ENCODE measurements at places on chromosomes 16 and 17.
A peak's percentile ranks its signal among the peaks of the same experiment; 100 is the strongest.

GRCh38 chr16:12348733-12349704, 372.5 kb downstream of the SNX29 start:
- no peak for DNase-seq

- no peak for DNase-seq
Measured at GRCh38 chr17:48113201-48113676, 5.7 kb downstream of the SNX11 start.

DNA sequence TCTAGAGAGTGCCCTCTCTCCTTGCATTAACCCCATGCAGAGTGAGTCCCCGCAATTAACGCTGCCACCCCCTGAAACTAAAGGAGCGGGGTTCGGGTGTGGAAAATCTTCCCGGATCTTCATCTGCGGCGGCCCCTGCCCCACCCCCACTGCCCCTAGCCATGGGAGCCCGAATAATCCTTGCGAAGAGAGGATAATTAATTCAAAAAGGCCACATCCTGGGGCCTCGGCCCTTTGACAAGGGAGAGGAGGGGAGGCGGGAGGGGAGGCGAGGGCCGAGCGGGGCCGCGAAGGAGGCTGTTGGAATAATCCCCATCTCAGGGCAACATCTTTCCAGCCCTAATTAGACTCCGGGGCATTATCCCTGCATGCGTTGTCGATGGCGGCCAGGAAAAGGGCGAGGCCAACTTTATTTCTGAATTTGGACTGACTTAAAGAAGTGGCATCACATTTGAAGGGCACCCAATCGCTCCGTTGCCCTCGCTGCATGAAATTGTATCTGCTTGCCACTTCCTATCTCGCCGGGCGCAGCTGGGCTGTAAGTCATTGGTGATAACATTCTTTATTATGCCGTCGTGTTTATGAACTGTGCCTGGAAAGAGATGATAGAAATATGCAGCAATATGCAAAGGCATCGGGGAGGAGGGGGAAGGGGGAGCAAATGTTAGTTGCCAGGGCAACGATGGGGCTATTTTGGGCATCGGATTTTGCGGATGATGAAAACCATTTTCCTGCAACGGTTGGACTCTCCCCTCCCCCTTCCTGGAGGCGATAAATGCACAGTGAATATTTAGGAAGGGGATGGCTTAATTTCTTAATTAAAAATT, 387.1 kb upstream of the TNRC6C start:
- no peak for DNase-seq

DNA sequence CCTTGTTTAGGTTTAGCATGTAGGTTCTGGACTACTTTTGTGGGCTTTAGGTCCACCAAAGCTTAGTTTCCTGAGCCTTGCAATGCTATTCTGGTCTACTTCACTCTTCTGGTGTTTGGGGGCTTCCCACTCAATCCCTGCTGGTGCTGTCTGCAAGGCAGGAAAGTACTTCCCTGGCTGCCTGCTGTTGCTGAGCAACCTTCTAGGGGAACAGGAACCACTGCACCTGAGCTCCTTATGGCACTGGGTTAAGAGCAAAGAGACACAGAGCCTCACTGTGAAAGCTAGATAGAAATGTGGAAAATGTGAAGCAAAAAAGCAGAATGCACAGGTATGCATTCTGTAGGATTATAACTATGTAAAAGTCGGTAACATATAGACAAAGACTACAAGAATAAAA, 17.0 kb downstream of the MPO start:
- DNase-seq: no peak

- DNase-seq: no peak
Measured at GRCh38 chr17:9329251-9329921, 246.2 kb downstream of the STX8 start.

DNA sequence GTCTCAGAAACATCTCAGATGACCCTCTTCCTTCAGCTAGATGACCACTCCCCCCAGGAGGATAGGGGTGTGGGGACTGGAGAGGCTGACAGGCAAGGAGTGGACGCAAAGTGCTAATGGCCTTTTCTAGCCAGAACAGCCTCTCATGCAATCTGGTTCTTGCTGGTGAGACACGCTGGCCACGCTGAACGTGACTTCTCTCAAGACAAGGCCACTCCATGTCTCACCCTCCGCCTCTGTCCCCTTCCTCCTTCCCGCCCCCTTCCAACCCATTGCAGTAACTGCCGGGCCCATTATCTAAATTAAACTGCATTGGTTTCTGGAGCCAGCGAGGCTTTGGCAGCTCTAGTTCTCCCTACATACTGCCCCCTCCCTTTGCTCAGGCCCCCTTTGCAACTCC, 9.5 kb downstream of the CACNA1G start:
- no peak for DNase-seq

- no peak for DNase-seq
Measured at GRCh38 chr16:62067981-62068380, 31.7 kb upstream of the CDH8 start.

GRCh38 chr17:33657181-33657580, 364.1 kb upstream of the ASIC2 start:
- DNase-seq: no peak

DNA sequence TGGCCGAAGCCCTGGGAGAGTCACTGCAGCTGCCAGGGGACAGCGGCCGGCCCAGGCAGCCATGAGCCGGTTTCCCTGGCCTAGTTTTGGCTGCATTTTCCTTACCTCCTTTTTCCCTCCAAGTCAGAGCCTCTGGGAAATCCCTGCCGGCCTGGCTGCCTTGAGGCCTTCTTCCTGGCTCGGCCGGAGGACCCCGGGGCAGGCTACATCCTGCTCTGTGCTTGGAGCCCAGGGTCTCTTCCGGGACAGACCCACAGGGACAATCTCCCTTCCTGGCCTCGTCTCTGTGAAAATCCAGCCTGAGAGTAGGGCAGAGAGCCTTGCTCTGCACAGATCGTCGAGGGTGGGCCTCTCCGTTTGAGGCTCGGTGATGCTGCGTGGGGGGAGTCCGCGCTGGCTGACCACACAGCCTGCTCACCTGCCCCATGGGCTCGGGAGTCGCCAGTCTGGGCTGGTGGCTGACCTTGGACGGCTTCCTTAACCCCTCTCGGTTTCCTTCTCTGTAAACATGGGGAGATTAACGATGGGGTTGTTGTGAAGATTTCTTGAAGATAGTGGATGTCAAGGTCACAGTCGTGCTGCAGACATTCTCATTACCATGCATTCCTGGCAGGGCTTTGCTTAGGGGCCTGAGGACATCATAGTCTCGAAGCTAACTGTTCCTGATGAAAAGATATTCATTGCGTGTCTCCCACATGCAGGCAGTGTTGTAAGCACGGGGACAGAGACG, 34.8 kb upstream of the CIBAR2 start:
- no peak for DNase-seq

DNA sequence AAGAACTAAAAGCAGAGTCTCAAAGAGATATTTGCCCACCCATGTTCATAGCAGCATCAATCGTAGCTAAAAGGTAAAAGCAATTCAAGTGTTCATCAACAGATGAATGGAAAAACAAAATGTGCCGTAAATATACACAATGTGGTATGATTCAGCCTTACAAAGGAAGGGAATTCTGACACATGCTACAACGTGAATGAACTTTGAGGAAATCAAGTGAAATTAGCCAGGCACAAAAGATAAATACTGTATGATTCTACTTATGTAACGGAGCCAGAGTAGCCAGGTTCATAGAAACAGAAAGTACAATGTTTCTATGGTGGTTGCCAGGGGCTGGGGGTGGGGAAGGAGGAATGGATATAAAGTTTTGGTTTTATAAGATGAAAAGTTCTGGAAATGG, 57.8 kb upstream of the IL34 start:
- no peak for DNase-seq

- DNase-seq: no peak
Measured at GRCh38 chr16:10552281-10552680, 28.1 kb downstream of the EMP2 start.

DNA sequence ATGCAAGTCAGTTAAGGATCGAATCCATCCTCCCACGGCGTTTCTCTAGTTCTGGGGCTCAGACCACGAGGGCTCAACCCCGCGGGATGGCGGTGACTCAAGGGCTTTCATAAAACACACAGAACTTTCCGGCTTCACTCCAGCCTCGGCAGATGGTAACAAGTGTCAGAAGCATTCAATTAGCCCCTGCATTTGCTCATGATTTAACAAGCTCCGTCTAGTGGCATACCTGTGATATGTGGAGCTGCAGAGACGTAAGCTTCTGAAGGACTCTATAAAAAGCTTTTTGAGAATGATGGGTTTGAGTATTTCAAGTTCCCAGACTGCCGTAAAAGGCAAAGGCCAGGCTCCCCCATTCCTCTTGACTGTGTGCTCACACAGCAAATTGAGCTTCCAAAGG, 91.3 kb upstream of the SEC14L1 start:
- no peak for DNase-seq

- no peak for DNase-seq
Measured at GRCh38 chr16:22022151-22022550, 14.2 kb downstream of the MOSMO start.

DNA sequence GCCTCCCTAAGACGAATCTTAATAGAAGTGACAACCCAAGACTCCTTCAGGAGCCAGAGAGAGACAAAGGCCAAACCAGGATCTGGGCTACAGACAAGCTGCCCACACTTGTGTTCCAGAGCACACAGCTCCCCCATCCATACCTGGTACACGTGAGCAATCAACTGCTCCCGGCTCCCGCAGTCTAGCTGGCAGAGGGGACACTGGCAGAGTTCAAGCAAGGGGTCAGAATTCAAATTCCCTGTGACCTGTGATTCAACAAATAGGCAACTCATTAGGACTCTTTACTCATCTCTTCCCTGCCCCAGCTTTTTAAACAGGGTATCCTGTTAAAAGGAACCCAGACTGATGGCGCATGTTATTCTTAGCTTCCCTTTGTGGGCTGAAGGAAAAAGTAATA, 18.2 kb downstream of the ATXN1L start:
- DNase-seq: no peak

GRCh38 chr17:44794851-44795413, 35.2 kb downstream of the GJC1 start:
- DNase-seq: peak; percentile 37

GRCh38 chr17:79213305-79213704, 138.7 kb downstream of the ENGASE start:
- no peak for DNase-seq

- DNase-seq: no peak
Measured at GRCh38 chr16:72051818-72052217, 2.5 kb upstream of the HP start.

DNA sequence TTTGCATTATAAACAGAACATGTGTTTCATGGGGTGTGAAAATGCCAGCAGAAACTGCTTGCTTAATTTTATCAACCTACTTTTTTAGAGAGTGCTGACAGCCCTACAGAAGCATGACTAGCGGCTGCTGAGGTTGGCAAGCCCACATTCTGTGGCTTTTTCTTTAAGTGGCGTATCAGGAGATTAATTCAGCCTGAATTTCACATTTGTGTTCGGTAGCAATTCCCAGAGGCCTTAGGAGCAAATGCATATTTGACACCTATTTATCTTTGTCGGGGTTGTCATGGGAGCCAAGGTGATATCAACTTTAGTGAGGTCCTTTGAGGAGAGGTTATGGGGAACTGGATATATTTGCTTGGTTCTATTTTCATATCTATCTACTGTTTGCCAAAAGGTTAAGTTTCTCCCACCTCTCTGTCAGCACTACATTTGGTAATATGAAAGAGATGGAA, 140.9 kb downstream of the KCNJ2 start:
- DNase-seq: no peak

DNA sequence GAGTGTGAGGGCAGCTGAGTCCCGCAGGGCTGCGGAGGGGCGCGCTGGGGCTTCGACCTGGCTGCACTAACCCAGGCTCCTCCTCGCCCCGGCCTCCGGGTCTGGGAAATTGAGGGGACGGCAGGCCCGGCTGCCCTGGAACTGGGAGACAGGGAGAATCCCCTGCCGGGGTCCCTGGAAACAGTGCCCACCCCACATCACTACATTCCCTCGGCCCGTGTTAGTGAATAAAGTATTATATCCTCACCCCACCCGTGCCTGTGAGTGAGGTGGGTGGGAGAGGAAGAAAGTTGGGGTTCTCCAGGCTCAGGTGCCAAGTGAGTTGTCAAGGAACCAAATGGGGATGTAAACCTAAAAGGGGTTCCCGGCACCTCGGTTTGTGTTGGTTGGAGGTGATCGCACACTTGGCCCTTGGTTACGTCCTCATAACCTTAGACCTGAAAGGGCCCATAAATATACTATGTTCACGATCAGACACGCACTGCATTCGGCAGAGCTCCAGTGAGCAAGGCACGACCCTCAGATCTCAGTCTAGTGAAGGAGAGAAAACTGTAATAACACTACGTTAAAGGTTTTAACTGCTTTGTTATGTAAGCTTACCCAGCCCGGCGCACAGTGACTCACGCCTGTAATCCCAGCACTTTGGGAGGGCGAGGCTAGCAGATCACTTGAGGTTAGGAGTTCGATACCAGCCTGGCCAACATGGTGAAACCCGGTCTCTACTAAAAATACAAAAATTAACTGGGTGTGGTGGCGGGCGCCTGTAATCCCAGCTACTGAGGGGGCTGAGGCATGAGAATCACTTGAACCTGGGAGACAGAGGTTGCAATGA, 11.2 kb downstream of the ZNF771 start:
- DNase-seq: no peak

- DNase-seq: no peak
Measured at GRCh38 chr17:38874505-38875400, 4.9 kb downstream of the LASP1 start.

DNA sequence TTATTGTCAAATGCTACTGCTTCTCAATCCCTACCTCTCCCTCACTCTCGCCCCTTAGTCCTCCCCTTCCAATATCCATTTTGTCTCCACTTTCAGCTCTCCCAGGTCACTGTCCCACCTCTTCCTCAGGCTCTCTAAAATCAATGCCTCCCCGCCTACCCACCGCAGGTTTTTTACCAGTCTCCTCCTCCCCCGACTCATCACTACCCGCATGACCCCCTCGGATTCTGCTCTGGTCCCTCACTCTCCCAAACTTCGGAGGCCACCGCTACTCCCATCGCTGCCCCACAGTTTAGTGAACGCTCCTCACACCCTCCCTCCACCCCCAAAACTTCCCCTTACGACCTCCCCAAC, 513 bp downstream of the CRLF3 start:
- no peak for DNase-seq

GRCh38 chr17:19311421-19312215, 50.9 kb downstream of the B9D1 start:
- no peak for DNase-seq

- DNase-seq: no peak
Measured at GRCh38 chr16:88059701-88060386, 108.6 kb downstream of the BANP start.

DNA sequence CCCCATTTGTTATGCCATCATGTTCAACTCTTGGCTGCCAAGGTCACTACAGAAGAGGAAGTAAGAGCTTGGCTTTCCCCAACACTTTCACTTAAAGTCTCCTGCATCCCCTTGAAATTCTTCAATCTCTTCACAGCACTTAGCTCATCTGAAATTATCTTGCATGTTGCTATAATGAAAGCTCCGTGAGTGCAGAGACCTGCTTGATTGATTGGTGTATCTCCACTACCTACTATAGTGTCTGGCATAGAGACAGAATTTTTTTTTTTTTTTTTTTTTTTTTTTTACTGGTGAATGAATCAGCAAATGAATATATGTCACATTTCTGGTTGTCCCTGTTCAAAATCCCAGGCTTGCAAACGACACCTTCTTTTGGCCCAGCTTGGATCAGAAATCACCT, 1.9 kb upstream of the SDR42E1 start:
- no peak for DNase-seq

GRCh38 chr17:57853695-57854094, 3.9 kb upstream of the MRPS23 start:
- no peak for DNase-seq
